ENCODE measurements at places on chromosomes 2 and 18.

GRCh38 chr2:173432049-173432754 lies 77.5 kb downstream of the CDCA7 start:
- DNase-seq, result no peak

DNA sequence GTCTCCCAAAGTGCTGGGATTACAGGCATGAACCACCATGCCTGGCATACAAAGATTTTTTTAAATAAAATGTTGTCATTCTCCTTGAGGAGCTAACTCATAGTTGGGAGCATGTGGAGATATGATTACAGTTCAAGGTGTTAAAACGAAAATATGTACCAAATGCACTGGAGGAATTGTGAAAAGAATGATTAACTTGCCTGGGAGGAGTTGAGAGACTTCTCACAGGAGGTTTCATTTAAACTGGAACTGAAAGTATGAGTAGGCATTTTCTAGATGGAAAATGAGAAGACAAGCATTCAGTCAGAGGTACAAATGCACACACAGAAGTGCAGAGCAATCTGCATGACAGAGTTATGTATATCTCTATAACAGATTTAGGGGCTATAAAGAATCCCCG lies 126.6 kb upstream of the PDE1A start:
- no peak for DNase-seq

DNA sequence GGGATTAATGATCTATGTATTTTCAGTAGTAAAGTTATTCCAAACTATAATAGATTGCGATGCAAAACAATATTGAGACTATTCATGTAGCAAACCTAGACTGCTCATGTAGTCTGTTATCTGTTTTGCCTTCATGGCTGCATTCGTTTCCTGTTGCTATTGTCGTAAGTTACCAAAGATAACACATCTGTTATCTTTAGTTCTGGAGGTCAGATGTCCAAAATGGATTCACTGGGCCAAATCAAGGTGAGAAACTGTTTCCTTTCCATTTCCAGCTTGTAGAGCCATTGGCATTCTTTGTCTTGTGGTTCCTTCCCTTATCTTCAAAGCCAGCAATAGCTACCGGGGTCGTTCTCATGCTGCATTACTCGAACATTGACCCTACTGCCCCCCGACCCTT lies 20.9 kb downstream of the ITGAV start:
- DNase-seq, result no peak

DNA sequence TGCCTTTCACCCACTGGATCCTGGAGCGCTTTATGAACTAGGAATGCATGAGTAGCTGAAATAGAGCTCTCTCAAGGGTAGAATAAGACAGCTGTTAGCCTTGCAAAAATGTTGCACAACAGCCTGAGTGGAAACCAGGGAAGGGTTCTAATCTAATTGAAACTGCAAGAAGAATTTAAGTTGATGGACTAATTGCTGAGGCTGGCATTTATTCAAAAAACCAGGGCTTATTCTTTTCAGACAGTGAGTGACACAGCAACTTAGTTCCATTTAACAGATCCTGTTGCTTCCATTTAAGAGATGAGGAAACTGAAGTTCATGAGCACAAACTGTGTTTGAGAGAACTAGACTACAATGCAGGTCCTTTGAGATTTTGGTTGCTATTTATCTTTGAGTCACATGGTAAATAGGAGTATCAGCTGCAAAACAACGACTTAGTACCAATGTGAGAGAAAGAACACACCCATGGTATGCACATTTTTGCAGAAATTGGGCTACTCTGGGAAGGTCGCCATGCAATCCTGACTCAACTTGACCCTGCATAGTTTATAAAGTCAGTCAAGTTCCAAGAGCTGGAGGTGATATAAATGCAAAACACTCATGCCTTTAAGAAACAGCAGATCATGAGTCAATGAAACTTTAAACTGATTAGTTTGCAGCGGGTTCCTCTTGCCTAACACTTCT lies 76.4 kb upstream of the PARD3B start:
- DNase-seq, result no peak

DNA sequence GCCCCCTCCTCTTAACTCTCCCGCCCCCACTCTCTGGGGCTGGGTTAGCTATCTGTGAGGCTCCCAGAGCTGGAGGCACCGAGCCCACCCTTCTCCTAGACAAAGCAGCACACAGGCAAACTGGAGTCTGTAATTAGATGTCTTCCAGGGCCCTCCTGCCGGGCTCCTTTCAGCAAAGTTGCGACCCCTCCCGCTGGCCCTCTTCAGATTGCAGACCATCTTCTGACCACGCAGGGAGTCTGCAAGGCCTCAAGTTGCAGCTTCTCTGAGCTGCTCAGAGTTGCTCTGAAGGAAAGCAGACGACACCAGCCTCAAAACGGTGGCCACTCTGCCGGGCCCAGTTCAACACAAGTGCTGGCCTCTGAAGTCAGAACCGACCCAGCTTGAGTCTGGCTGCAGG lies 228.4 kb upstream of the COPS8 start:
- no peak for DNase-seq

DNA sequence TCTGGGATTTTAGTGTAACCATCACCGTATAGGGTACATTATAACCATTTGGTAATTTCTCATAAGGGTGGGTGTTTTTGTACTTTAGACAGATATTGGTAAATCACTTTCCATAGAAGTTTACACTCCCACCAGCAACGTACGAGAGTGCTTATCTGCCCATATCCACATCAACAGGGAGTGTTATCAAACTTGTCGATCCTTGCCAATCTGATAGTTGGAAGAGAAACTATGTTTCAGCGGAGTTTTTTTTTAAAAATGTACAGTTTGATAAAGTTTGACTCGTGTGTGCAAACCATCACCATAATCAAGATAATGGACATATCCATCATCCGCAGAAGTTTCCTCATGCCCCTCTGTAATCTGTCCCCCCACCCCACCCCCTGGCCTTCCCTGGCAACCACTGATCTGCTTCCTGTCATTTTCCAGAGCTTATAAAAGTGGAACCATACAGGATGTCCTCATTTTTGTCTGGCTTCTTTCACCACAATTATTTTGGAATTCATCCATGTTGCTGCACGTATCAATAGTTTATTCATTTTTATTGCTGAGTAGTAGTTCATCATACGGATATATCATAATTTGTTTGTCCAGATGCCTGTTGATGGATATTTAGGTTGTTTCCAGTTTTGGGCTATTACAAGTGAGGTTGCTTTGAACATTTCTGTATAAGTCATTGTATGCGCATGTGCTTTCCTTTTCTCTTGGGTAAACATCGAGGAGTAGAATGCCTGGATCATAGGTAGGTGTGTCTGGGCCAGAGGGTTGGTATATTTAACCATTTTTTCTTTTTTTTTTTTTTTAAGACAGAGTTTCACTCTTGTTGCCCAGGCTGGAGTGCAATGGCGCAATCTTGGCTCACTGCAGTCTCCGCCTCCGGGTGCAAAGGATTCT lies 18.6 kb downstream of the GLI2 start:
- no peak for DNase-seq

- no peak for DNase-seq
Measured at GRCh38 chr2:159811232-159811631, 13.2 kb upstream of the CD302 start.

DNA sequence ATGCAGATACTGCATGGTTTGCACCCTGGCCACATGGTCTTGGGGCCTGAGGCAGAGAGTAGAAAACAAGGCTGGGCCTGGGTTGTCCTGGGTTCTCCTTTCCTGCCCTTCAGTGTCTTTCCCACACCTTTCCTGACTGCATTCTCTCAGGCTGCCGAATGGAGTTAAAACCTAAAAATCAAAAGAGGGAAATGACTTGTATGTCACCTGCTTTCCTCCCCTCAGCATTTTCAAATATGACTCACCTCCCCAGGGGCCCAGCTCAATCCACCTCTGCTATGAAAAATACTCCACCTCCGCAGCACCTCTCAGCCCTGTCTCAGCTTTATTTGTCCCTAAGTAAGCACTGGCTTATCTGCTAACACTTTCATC lies 457.8 kb upstream of the MEX3C start:
- DNase-seq, result no peak

DNA sequence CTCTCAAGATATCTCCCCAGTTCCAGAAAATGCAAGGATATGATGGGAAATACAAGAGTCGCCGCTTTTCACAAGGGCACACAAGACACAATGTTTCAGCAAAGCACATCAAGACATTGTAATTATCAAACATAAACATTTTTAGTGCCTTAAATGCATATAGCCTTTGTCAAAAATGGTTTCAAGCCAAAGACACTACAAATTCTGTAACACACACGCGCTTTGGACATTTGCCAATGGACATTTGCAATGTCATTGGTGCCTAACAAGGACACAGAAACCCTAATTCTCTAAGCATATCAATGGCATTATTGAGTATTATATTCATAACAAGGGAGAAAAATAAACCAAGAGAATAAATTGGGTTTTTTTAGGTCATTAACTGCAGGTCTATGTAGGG lies 16.1 kb downstream of the ADD2 start:
- DNase-seq, result no peak

- no peak for DNase-seq
Measured at GRCh38 chr18:49072524-49072934, 121.8 kb upstream of the SMAD7 start.

GRCh38 chr2:118604371-118604770 lies 243.1 kb downstream of the EN1 start:
- no peak for DNase-seq
